ENCODE measurements at places on chromosomes 7 and 10.

GRCh38 chr10:32318476-32318896 is 28.5 kb downstream of the EPC1 start:
- DNase-seq: no peak

DNA sequence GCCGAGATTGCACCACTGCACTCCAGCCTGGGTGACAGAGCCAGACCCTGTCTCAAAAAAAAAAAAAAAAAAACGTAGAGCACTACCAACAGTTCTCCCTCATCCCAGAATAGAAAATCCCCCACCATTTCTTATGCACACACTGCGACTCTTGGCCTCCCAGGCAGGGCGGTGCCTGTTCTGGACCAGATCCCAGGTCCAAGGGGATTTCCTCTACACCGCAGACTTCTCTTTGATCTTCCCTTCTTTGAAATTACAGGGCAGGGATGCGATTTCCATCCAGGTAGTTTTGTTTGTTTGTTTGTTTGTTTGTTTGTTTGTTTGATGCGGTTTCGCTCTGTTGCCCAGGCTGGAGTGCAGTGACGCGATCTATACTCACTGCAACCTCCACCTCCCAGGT is 91.8 kb downstream of the SEPTIN14 start:
- no peak for DNase-seq

- DNase-seq: no peak
Measured at GRCh38 chr10:71638064-71638821, 81.3 kb downstream of the C10orf105 start.

DNA sequence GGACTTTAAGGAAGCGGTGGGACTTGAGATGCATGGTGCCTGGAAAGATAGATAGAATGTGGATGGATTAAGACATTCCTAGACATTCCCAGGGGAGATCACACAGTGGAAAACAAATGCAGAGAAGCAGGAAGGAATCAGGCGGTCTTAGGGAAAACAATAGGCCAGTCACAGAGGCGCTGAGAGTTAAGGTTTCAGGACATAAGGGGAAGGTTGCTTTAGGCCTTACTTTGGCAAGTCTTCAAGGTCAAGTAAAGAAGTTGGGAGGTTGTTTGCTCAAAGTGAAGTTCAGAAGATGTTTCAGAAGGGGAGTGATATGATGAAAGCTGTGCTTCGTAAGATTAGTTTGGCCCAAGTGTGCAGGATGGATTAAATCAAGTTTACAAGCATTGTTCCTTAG is 109.4 kb downstream of the SUGCT start:
- no peak for DNase-seq

DNA sequence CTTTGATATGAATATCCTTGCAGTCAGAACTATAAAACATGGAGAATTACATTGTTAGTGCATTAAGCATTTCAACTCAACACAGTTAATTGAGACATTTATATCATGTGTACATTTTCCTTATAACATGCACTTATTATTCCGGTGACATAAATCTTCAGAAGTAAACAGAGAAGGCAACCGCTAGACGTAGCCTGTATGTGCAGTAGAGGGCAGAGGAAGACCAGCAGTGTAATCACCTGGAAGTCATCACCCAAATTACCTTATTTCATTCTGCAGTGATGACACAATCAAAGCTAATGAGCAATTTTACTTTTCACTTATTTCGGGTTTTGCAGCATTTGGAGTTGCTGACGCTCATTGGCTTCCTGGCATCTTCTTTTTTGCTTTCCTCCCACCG is 394.6 kb downstream of the SDK1 start:
- DNase-seq: no peak

DNA sequence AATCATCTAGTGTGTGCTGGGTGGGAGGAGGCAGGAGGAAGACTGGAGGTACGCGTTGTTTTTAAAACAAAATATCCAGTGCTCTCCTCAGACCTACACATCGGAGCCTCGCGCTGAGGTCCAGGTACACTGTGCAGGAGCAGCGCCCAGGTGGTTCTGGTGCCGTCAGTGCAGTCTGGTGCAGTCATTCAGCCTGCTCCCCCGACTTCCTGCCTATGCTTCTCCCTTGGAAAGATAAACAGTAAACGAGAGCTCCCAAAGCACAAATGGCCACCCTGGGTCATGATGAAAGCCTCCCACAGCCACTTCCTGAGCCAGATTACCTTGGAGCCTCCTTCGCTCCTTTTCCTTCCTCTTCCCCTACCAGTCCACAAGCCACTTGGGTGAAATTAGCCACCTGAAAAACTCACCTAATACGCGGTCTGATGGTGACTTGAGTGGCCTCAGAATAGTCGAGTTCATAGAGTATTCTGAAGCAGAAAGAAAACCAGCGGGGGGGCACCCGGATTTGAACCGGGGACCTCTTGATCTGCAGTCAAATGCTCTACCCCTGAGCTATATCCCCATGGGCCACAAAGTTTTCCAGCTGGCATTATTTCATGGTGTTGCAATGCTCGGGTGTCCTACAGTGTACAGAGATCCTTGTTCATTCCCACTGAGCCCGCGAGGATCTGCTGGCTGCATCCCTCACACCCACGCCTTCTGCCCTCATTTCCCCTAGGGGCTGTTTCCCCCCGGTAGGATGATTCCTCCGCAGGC is 82.5 kb downstream of the ZNF467 start:
- DNase-seq: no peak

- DNase-seq: no peak
Measured at GRCh38 chr10:93225938-93226337, 152.2 kb downstream of the CYP26A1 start.

DNA sequence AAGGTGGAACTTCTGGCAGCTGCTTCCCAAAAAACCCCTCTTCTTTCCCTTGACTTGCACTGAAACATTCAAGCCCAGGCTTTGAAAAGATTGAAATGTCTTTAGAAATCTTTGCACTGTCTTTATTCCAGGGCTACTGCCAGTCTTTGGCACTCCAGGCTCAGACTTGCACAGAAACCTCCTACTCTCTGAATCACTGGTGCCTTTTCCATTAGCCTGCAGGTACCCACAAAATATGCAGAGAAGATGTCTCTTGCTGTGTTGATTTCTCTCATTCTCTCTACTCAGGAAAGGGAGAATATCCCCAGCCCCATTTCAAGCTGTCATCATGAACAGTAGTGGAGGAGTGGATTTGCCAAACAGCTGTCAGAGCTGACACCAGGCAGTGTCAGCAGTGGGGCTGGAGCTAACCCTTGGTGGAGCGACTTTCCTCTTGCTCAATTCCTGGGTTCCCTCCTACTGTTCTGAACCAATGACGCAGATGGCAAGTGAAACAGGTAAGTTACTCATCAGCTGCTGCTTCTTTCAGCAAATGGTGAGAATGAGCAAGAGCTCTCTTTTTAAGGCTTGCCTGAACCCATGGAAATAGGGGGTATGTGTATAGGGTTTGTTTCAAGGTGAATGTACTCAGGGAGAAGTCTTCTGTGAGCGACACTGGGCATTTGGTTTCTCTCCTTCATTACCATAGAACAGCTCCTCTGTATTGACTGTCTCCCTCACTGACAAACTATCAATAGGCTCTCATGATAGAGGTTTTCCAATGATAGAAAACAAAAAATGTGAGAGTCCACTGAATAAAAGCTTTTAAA is 362.4 kb downstream of the ADRA2A start:
- no peak for DNase-seq

DNA sequence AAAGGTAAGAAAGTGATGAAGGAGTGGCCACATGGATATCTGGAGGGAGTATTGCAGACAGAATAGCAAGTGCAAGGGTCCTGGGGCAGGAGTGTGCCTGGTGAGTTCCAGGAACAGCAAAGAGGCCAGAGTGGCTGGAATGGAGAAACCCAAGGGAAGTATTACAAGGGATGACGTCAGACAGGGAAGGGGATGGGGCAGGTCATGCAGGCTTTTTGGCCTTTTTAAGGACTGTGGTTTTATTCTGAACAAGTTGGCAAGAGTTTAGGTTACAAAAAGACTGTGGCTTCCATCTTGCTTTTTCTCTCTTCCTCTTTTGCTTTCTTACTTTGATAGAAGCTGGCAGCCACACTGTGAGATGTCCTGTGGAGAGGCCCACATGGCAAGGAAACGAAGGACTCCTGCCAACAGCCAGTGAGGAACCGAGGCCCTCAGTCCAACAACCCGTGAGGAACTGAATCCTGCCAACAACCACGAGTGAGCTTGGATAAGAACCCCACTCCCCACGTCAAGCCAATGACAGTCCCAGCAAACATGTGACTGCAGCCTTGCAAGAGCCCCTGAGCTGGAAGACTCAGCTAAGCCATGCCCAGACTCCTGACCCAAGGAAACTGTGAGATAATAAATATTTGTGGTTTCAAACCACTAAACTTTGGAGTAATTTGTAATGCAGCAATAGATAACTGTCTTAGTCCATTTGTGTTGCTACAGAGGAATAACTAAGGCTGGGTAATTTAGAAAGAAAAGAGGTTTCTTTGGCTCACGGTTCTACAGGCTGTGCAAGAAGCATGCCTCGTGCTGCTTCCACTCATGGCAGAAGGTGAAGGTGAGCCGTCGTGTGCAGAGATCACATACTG is 19.8 kb upstream of the KDM7A start:
- DNase-seq: no peak

GRCh38 chr7:132576721-132577085 is 433 bp upstream of the PLXNA4 start:
- DNase-seq: no peak

DNA sequence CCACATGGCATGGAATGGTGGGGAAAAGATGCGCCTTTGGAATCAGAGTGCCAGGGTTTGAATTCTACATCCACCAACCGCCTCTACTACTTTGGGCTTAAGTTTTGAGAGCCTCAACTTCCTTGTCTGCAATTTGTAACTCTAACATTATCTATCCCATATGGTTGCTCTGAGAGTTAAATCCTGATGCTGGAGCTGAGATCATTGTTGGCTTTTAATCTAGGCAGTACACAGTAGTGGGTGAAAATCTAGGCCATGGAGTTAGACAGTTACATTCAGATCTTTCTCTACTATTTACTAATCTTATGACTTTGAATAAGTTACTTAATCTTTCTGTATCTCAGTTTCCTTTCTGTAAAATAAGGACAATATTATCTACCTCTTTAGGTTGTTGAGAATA is 149.7 kb upstream of the AOAH start:
- no peak for DNase-seq

DNA sequence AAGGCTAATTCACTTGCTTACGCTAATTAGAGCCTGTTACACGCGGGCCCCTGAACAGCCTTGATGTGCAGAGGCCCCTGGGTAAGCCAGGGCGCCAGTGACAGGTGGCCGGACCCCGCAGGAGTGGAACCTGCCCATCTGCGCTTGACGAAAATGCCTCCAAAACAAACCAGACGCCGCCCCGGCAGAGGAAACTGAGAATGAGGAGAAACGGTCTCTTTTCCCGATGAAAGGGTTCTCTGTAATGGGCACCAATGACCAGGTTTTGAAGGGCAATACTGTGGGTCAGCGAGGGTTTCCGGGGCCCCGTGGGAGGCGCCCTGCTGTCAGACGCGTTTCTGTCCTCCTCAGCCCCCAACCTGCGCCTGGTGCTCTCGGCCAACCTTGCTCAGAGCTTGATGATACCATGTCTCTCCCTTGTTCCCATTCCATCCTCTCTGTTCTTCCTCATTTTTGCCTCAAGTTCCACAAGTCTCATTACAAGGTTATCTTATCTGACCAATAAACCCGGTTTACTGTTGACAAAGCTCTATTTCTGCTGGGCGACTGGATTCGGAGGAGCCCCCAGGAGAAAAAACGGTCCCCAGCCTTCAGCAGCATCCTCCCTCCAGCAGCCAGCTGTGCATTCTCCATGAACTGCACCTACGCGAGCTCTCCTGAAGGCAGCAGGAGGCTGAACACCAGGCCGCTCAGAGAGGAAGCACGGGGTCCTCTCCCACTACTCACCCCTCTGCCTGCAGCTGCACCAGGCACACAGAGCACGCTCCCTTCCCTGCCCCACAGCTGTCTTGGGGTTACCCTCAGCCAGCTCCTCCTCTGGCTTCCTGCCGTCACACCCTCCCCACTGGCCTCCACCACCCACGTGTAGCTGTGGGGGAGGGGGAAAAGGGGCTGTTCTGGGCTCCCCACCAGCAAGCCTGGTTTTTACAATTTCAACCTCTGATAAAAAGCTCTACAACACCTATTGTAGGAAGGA is 202.0 kb downstream of the MAD1L1 start:
- no peak for DNase-seq

- DNase-seq: no peak
Measured at GRCh38 chr10:48233559-48234005, 40.9 kb downstream of the FRMPD2 start.

GRCh38 chr7:116024826-116025809 is 5.4 kb downstream of the TFEC start:
- DNase-seq: no peak

GRCh38 chr7:75928568-75928914 is 13.6 kb downstream of the POR start:
- DNase-seq: peak; percentile 38

- DNase-seq: no peak
Measured at GRCh38 chr7:47142169-47142866, 439.6 kb downstream of the TNS3 start.

DNA sequence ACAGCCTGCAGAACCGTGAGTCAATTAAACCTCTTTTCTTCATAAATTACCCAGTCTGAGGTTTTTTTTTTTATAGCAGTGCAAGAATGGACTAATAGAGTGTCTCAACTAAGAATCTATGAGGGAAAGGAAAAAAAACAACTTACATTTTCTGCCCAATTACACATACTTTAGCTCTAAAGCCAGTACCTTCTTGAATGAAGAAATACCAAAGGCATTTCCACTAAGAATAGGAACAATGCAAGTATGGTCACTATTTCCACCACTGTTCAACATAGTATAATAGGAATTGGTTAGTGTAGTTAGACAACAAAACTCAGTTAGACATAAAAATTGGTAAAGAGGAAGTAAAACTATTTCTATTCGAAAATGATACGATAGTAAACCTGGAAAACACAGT is 37.6 kb downstream of the MICU1 start:
- no peak for DNase-seq

DNA sequence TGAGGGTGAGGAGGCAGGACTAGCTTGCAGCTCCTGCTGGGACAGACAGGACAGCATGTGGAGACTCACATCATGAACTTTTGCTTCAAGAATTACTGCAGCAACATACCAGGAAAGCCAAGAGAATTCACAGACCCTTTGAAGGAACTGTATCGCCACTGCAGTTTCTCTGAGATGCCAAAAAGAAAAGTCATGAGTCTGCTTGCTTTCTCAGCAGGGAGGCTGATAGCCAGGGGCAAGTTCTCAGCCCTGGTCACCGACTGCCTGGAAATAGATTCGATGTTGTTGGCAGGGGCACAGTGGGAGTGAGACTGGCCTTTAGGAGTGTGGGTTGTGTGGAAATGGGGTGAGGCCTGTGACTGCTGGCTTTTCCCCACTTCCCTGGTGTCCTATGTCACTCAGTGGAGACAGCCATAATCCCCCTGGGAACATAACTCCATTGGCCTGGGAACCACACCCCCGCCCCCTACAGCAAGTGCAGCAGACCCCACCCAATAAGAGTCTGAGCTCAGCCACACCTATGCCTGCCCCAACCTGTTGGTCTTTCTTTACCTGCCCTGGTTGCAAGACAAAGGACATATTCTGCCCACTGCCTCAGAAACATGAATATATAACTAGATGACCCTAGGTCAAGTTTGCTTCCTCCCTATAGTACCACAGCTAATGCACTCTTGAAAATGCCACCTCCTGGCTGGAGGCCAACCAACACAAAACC is 1.6 kb upstream of the SAMD9 start:
- DNase-seq: no peak

GRCh38 chr7:75725306-75725705 is 13.4 kb downstream of the HIP1 start:
- DNase-seq: no peak

- DNase-seq: no peak
Measured at GRCh38 chr10:1240341-1240775, 184.2 kb downstream of the WDR37 start.
